NCI-H1436 treated with DMSO at 0.1 percent for 48 hours (cell line): ENCODE measurements at places on chromosomes 2 and 18.

GRCh38 chr2:98881153-98881650, 54.8 kb downstream of the CRACDL start:
- no peak for DNase-seq

- DNase-seq, result no peak
Observed at GRCh38 chr2:223969856-223970255, 12.6 kb downstream of the MRPL44 start.

- no peak for DNase-seq
Observed at GRCh38 chr2:101120124-101120996, 30.8 kb downstream of the TBC1D8 start.

- no peak for DNase-seq
Observed at GRCh38 chr2:73133566-73134197, 20.9 kb upstream of the RAB11FIP5 start.

- DNase-seq, result peak; percentile 0
Observed at GRCh38 chr2:112121682-112122254, 16.4 kb upstream of the FBLN7 start.

DNA sequence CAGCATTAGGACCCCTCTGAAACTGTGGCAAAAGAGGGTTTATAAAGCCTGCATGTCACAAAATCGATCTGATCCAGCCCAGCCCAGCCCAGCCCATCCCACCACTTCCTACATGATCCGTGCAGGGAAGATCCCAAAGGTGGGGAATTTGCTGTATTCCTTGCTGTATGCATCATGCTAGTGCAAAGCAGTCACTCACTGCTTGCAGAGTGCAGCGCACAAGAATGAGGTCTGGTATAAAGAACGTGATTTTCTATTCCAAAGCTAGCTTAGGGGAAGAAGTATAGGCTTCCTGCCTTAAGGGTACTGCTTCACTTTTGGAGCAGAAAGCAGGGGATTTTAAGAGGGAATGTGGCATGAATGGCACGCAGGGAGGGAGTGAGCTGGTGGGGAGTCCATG, 18.9 kb upstream of the SERPINB11 start:
- no peak for DNase-seq

DNA sequence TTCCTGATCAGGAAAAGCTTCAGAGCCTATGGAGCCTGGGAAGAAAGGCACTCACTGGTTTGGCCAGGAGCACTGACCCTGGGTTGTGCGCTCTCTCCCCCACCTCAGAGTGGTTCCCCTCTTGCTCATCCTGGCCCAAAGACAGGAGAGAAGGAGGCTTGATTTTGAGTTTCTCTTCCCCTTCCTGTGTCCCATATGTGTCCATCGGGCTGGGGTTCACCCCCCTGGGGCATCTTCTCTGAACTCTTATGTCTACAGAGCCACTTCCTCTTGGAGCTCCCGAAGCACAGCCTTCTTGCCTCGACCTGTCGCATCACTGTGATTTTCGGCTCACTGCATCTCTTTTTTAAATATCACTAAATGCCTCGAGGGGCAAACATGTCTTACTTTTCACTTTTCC, 692.3 kb downstream of the RNF144A start:
- DNase-seq, result no peak

- no peak for DNase-seq
Observed at GRCh38 chr2:38997781-38998180, 108.1 kb downstream of the ARHGEF33 start.

DNA sequence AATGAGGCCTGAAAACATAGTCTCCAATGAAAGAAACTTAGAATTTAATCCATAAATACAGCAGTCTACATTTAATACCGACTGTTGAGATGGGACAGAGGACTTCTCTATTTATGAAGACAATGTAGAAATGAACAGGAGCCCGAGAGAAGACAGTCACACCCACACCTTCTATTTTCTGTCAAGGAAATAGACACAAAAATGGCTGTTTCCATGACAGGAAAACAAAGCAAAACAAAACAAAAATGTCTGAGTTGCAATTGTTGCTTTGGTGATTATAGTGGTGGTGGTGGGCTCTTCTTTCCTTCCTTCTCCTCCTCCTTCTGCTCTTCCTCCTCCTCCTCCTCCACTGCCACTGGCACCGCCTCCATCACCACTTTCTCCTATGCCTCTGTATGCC, 72.3 kb upstream of the CCDC68 start:
- no peak for DNase-seq

GRCh38 chr18:73991570-73991969, 156.1 kb downstream of the FBXO15 start:
- DNase-seq, result no peak

DNA sequence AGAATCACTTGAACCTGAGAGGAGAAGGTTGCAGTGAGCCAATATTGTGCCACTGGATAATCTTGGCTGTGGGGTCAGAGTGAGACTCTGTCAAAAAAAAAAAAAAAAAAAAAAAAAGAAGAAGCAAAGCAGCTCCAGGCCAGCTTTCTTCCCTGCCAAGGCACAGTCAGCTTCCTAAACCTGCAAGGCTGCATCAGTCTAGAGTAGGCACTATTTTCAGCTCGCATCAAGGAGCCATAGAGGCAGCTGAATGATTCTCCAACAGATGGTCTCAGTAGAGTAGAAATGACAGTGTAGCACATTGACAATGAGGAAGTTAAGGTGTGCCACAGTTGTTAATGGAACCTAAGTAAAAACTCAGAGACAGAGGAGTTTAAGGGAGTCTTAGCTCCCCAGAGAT, 35.6 kb downstream of the BMP10 start:
- no peak for DNase-seq

- no peak for DNase-seq
Observed at GRCh38 chr2:239311132-239312040, 89.4 kb downstream of the HDAC4 start.

GRCh38 chr2:23745068-23745725, 181.7 kb downstream of the ATAD2B start:
- no peak for DNase-seq

DNA sequence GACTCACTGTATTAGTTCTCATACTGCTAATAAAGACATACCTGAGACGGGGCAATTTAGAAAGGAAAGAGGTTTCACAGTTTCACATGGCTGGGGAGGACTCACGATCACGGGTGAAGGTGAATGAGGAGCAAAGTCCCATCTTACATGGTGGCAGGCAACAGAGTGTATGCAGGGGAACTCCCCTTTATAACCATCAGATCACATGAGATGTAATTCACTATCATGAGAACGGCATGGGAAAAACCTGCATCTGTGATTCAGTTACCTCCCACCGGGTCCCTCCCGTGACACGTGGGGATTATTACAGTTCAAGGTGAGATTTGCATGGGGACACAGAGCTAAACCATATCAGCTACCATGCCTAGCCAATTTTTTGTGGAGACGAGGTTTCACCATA, 168.2 kb downstream of the NEDD4L start:
- DNase-seq, result no peak
